Thoracic aorta (tissue), 2 donors: ENCODE measurements at places on chromosomes 16 and 17. TPM values are rescaled to one million over a fixed set of nuclear protein-coding genes. Genes with fewer than 3 reads are reported as not detected.

The SEPTIN1 gene
- total RNA-seq = 4.2 TPM

The BAIAP3 gene
- total RNA-seq = 2.5 TPM

The NPIPA5 gene
- total RNA-seq = 28.6 TPM

The KRTAP4-9 gene
- total RNA-seq = not detected

The TUBG1 gene
- 26.7 TPM for total RNA-seq

The OR3A2 gene
- 0.68 TPM for total RNA-seq

The ACE gene
- 5.4 TPM for total RNA-seq

The ADORA2B gene
- total RNA-seq = not detected

The ARL4D gene
- 3.5 TPM for total RNA-seq

DNA sequence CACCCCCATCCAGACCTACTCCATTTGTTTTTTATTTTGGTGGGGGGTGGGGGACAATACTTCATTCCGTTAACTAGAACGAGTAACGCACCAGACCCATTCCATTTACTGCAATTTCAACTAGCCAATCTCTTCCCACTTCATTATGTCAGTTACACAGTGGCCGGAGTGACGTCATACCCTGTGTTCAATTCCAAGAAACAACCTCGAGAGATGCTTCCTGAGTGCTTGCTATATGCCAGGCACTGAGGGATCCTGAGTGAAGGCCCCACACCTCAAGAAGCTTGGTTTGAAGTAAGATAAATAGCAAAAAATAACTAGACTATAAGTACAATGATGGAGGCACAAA, 9.1 kb upstream of the SIAH1 start:
- no peaks in the 10 kb centered on the region for H3K27me3 ChIP-seq
- no peaks in the 10 kb centered on the region for H3K4me1 ChIP-seq
- no peak for DNase-seq
- H3K4me3 ChIP-seq = no peak overlapping the region

DNA sequence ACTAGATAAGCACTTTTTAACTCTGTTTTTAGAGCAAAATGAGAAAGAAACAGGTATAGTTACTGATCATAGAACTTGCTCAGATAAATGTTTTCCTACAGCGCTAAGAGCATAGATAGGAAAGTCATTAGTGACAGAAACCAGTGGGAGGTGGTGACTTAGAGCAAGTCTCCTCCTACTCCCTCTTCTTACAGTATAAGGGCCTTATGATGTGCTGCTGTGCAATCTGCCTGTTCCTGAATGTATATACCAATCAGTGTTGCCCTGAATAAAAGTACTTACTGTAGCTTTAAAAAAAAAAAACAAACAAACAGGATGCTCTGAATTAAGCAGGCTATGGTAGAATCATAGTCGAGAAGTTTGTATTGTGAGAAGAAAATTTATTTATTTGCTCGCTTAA, 23.3 kb upstream of the RASL10B start:
- H3K27me3 ChIP-seq = no peaks in the 10 kb centered on the region
- H3K4me3 ChIP-seq = no peak overlapping the region
- H3K36me3 ChIP-seq = no peaks in the 10 kb centered on the region
- peaks cover 16% of the 10 kb centered on the region for H3K4me1 ChIP-seq
- DNase-seq = no peak

DNA sequence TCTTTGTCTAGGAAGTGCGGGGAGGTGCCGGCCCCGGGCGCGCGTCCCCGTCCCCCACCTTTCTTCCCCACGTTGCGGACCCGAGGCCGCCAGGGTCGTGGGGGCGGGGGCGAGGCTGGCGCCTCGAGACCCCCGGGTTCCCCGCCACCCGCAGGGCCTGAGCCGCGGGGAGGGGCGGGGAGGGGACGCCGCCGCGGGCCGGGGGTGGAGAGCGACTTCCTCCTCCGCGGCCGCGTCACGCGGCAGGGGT, 1.8 kb upstream of the ACTG1 start:
- peaks cover 28% of the 10 kb centered on the region for H3K36me3 ChIP-seq
- H3K27me3 ChIP-seq = no peaks in the 10 kb centered on the region
- H3K4me1 ChIP-seq = peaks cover 33% of the 10 kb centered on the region
- H3K4me3 ChIP-seq = peak overlapping the region; percentile 99

DNA sequence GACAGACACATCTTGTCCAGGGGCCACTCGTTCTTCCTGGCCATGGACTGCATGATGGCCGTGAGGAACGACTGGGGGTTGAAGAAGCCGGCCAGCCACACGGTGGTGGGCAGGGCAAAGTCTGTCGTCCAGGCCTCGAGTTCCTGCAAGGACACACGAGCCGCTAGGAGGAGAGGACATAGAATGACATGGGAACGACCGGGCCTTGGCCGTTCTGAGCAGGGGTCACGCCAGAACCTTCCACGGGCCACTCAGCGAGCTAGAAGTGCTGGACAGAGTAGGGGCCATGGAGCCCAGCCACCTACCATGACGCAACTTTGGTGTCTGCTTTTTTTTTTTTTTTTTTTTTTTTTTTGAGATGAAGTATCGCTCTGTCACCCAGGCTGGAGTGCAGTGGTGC, 47.0 kb downstream of the PGS1 start:
- no peaks in the 10 kb centered on the region for H3K27me3 ChIP-seq
- no peak for DNase-seq
- no peaks in the 10 kb centered on the region for H3K4me1 ChIP-seq
- no peak overlapping the region for H3K27ac ChIP-seq
- H3K36me3 ChIP-seq = peaks cover 30% of the 10 kb centered on the region
- H3K4me3 ChIP-seq = no peak overlapping the region

DNA sequence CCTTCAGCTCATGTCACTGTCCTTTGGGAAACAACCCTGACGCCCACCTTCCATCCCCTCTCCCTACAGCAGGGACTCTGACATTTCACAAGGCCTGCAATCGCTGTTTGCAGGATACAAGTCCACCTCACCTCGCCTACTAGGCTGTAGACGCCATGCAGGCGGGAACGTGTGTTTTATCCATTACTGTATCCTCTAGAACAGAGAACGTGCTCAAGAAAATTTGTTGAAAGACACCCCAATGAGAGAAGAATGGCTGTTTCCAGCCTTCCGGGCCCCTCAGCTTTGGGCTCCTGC, 1.5 kb upstream of the TTYH2 start:
- H3K27me3 ChIP-seq = no peaks in the 10 kb centered on the region
- peaks cover 26% of the 10 kb centered on the region for H3K4me1 ChIP-seq
- DNase-seq = no peak
- peaks cover 26% of the 10 kb centered on the region for H3K36me3 ChIP-seq
- no peak overlapping the region for H3K27ac ChIP-seq

GRCh38 chr16:14485121-14485551, 144.9 kb downstream of the PARN start:
- no peaks in the 10 kb centered on the region for H3K27me3 ChIP-seq
- H3K36me3 ChIP-seq = peaks cover 4% of the 10 kb centered on the region
- H3K27ac ChIP-seq = no peak overlapping the region
- no peak overlapping the region for H3K4me3 ChIP-seq

- H3K36me3 ChIP-seq = no peaks in the 10 kb centered on the region
- H3K4me3 ChIP-seq = peak overlapping the region; percentile 91
- no peak for DNase-seq
- H3K4me1 ChIP-seq = peaks cover 17% of the 10 kb centered on the region
- no peaks in the 10 kb centered on the region for H3K27me3 ChIP-seq
These were observed 1.1 kb downstream of the SLC16A3 start for GRCh38 chr17:82229698-82230608.

- peaks cover 2% of the 10 kb centered on the region for H3K36me3 ChIP-seq
- H3K4me1 ChIP-seq = no peaks in the 10 kb centered on the region
- H3K27me3 ChIP-seq = no peaks in the 10 kb centered on the region
- no peak overlapping the region for H3K4me3 ChIP-seq
These were observed 98.4 kb downstream of the BMERB1 start for GRCh38 chr16:15532825-15533224.

DNA sequence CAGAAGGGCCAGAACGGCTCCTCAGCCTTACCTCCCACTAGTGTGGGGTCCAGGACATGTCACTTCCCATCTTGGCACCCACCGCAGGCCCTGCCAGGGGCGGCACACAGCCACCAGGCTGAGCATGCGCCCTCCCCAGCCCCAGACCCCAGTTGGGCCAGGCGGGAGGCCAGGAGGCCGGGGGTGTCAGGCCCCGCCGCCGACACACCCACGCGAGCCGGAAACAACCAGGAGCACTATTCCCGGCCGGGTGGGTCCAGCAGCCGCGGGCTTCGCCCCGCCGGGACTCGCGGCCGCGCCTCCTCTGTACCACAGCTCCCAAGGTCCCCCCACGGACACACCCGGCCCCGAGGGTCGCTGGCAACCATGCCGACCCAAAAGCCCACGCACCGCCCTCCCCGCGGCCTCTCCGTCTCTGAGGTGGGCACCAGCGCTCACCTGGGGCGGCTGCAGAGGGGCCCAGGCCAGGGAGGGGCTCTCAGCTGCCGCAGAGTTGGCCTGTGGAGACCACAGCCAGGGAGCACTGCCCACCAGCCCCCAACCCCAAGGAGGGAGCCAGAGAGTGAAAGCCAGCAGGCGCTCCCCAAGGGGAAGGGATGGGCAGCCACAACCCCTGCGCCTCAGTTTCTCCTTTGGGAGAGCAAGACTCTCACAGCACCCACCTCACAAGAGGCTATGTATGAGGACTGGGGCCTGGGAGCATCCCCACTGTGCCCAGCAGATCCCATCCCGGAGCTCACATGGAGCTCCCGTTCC, 18.0 kb downstream of the B9D1 start:
- H3K27ac ChIP-seq = no peak overlapping the region
- H3K4me1 ChIP-seq = peaks cover 36% of the 10 kb centered on the region
- no peaks in the 10 kb centered on the region for H3K27me3 ChIP-seq
- H3K4me3 ChIP-seq = no peak overlapping the region
- no peaks in the 10 kb centered on the region for H3K36me3 ChIP-seq

DNA sequence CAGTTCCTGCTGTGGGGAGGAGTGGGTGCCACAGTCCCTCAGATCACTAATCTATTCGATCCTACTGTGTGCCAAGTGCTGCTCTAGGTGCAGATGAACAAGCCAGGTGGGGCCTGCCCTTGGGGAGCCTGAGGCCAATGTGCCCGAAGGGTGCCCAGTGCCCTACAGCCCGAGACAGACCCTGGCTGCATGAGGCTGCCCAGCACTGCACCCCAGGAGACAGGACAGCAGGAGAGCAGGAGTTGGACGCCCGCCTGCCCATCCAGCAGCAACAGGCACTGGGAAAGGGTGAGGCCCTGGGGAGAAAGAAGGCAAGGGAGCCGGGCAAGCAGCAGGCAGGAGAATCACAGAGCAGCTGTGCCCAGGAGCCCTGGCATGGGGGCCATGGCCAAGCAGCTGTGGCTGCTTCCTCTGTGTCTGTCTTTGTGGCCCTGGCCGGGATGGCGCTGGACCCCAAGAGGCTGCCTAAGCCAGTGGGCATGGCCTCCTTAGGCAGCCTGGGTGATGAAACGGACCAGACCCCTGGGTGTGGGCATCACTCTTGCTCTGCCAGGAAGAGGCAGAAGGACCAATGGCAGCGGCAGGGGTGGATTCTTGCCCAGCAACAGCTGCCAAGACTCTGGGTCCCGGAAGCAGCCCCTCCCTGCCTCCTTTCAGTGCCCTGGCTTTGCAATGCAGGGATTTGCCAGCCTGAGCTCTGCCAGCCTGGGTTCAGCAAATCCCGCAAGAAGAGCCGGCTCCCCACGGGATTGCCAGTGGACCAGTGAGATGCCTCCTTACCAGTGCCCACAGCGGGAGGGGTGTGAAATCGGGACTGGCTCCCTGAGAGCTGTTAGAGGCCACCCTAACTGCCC, 179.6 kb upstream of the TNRC6C start:
- no peaks in the 10 kb centered on the region for H3K27me3 ChIP-seq
- no peaks in the 10 kb centered on the region for H3K36me3 ChIP-seq
- peaks cover 45% of the 10 kb centered on the region for H3K4me1 ChIP-seq
- DNase-seq = peak; percentile 68
- H3K4me3 ChIP-seq = peak overlapping the region; percentile 54

- H3K27me3 ChIP-seq = no peaks in the 10 kb centered on the region
- no peak overlapping the region for H3K4me3 ChIP-seq
- H3K27ac ChIP-seq = no peak overlapping the region
- H3K36me3 ChIP-seq = no peaks in the 10 kb centered on the region
- peaks cover 13% of the 10 kb centered on the region for H3K4me1 ChIP-seq
These were observed 40.1 kb downstream of the ENGASE start for GRCh38 chr17:79114458-79115301.

- no peak overlapping the region for H3K27ac ChIP-seq
- peaks cover 82% of the 10 kb centered on the region for H3K36me3 ChIP-seq
- no peaks in the 10 kb centered on the region for H3K4me1 ChIP-seq
- no peak for DNase-seq
These were observed 6.5 kb downstream of the SNRNP25 start for GRCh38 chr16:60166-60565.

DNA sequence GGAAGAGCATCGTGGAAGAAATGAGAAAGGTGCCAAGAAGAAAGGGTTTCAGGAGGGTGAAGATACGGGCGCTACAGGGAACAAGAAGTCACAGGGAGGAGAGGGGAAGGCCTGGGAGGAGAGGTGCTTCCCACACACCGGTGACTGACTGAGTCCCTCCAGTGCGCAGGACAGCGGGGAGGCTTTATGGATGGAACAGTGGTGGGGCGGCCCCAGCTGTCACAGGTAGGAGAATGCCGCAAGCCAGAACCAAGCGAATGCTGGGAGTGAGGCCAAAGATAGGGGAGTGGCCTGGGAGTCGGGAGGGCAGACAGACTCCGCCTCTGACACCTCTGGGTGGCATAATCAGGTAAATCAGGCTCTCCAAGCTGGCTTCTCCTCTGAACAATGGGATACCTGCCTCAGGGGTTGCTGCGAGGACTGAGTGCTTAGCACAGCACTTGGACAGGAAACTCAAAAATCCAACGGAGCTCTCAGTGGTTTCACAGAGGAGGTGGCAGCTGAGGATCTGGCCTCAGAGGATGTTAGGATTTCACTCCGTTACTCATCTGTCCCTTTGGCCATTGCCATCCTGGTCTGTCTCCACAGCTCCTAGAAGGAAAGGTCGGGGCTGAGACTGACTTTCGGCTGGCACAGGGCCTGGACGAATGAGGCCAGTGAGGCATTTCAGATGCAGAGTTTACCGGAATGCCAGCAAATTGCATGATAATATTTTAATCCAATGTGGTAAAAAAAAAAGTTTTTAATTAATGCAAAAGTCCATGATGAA, 717 bp upstream of the CNP start:
- no peaks in the 10 kb centered on the region for H3K27me3 ChIP-seq
- DNase-seq = no peak
- H3K4me3 ChIP-seq = peak overlapping the region; percentile 93
- peaks cover 10% of the 10 kb centered on the region for H3K36me3 ChIP-seq

DNA sequence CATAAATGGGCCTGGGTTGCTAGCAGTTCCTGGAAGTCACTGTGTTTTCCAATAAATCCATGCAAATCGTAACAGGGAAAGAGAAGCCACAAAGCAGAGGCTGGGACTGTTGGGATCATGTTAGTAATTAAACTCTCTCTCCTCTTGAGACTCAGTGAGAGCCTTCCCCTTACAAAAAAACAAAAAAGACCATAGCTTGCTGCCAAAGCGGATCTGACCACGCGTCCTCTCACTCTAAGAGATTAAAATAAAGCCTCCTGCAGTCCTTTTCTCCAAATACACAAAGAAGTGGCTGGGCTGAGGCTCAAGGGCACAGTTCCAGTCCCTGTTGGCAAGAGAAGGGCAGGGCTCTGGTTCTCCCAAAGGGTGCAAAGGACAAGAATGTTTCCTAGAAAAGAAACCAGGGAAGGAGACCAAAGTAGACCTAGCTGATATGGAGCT, 38.5 kb downstream of the PIGL start:
- no peaks in the 10 kb centered on the region for H3K27me3 ChIP-seq
- H3K36me3 ChIP-seq = no peaks in the 10 kb centered on the region

GRCh38 chr16:62298600-62298999, 262.4 kb upstream of the CDH8 start:
- no peaks in the 10 kb centered on the region for H3K27me3 ChIP-seq
- no peaks in the 10 kb centered on the region for H3K36me3 ChIP-seq
- H3K4me1 ChIP-seq = no peaks in the 10 kb centered on the region
- H3K4me3 ChIP-seq = no peak overlapping the region

GRCh38 chr16:7140899-7141298, 191.7 kb upstream of the RBFOX1 start:
- H3K36me3 ChIP-seq = no peaks in the 10 kb centered on the region
- DNase-seq = no peak
- H3K27ac ChIP-seq = no peak overlapping the region
- H3K27me3 ChIP-seq = no peaks in the 10 kb centered on the region
